ENCODE measurements at places on chromosomes 11 and 22.

DNA sequence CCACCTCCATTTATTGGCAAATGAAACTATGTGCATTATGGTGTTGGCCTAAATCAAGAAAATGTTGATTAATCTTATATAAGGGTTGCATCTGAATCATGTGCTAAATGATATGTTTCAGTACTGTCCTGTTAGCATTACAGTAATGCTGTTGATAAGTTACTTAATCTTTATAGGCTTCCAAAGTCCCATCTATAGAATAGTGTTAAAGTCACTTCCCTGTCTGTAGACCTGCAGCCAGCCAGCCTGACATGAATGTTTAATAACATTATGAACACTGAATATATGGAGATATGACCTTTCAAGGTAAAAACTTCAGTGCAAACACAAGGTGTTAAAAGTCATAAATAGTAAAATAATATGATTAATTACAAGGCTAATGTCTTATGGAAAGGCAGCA is 3.6 kb upstream of the TOM1 start:
- no peak for DNase-seq

DNA sequence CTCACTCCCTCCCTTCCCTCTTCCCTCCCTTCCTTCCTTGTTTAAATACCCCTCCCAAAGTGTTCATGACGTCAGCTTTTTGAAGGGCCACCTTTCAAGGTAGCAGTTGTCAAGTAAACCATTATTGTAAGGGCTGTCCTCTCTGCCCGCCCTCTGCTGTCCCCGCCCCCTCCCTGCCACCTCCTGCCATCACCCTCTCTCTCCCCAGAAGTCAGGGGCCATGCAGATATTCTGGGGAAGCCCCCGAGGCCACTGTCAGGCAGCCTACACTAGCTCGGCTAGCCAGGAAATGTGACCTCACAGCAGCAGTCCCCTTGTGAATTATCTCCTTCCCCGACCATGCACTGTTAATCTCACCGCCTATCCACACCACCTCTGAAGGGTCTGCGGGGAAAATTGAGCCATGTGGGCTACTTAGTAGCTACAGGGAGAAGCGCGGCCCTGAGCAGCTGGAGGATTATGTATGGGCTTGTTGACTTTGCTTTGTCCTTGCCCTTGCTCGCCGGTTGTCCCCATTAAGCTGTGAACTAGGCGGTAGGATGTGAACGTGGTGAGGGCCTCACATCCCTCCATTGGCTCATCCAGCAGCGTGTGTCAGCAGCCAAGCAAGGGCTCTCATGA is 42.1 kb upstream of the ATXN10 start:
- no peak for DNase-seq

DNA sequence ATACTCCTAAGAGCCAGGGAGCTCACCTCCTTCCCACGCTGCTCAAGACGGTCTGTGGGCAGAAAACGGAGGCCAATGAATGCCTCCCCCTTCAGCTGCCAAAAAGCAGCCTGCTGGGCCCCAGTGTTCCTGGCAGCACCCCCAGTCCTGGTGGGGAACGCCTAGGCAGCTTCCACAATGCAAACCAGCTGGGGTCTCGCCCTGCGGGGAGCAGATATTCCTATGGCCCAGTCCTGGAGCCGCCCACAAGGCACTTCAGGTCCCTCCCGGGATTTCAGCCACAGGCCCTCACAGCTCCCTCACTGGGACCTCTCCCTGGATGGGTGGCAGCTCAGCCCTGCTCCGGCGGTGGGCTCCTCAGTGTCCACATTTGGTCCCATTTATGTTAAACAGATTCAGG is 29.2 kb downstream of the A4GALT start:
- DNase-seq: no peak

DNA sequence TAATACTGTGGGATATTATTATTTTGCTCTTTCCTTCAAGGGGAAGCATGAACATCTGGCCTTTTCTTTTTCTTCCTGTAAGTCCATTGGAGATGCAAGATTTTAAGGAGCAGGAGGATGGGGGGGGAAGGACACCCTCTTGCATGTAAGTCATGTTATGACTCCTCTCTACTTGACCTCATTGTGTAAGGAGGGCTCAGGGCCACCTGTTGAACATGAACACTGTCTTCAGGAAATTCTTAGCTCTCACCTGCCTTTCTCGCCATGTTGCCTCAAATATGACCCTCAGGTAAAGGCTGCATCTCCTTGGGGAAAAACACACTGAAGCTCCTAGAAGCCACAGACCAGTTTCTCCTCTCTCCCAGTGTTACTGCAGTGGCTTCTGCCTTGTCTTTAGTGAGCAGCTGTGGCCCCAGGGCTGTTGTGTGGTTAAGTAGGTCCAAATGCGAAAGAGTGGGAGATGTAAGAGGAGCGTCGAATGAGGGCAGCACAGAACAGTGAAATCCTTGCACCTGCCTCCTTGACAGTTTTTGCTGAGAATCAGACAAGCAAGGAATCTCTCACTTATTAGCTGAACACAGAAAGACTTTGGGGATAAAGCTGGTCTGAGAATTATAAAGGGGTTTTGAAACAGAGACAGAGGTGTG is 1.3 kb upstream of the RAG1 start:
- DNase-seq: no peak

GRCh38 chr11:50174975-50175374 is 142.3 kb downstream of the OR4C45 start:
- DNase-seq: no peak

DNA sequence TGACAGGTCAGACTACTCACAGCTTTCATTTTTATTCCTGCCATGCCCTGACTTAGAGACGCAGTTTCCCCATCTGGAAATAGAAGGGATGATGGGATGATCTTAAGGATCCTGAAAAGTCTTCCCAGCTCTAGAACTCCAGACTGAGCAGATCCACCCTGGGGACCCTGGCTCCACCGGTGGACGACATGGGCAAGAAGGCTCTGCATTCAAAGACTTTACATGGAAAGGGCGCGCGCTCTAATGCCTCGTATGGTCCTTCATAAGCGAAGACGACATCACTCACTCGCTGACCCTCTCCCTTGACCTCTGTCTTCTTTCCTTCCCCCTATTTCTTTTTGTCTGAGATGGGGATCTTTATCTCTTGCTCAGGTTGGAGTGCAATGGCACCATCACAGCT is 24.4 kb upstream of the PHF21B start:
- no peak for DNase-seq

DNA sequence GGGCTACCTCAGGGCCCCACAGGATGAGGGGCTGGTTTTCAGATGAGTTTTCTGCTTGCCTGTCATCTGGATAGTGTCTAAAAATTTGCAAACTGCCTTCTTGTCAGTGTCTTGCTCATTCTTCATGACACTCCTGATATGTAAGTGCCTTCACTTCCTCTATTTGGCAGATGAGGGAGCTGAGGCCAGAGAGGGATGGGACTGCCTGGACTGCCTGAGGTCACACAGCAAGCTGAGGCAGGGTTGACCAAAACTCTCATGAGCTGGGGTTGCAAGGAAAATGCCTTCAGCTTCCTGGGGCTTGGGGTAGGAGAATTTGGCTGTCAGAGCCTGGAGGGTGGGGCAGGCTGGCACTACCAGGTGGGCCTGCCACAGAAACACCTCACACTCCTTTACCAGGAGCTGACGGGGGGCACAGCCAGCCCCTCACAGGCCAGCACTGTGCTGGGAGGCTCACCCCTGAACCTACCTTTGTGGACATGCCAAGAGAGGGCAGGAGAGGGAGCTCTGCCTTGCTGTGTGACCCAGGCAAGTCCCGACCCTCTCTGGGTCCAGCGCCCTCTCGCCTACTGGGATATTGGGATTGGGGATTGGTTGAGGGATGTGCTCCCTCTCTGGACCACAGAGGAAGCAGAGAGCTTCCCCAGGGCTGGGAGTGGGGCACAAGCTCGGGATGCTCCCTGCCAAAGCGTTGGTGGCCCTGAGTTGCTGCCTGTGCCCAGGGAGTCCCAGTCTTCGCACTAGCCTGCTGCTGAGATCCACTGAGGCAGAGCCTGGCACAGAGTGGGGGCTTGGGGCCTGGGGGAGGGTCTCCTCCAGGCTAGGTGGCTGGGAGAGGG is 1.9 kb upstream of the P2RY6 start:
- DNase-seq: no peak

Data from NCI-H187 (cell line).